ENCODE measurements at places on chromosomes 16 and 17. TPM values are rescaled to one million over a fixed set of nuclear protein-coding genes. Genes with fewer than 3 reads are reported as not detected.

DNA sequence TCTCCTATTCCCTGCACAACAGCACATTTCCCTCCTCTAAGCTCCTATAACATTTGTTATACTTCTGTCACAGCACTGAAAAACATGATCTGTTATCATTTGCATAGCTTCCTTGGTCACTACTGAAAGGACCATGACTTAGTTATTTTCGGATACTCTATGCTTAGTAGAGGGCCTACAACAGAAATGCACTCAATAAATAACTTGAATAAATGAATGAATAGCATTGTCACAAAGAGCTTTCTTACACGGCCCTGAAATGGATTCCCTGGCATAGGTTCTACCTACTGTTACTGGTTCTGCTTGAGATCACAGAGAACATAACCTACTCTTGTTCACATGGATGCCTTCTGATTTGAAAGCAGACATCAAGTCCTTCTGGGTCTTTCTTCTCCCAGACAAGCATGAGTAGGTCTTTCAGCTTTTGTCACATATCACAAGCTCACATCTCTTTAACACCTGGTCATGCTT is 41.6 kb downstream of the MYO1D start:
- no peak for DNase-seq

DNA sequence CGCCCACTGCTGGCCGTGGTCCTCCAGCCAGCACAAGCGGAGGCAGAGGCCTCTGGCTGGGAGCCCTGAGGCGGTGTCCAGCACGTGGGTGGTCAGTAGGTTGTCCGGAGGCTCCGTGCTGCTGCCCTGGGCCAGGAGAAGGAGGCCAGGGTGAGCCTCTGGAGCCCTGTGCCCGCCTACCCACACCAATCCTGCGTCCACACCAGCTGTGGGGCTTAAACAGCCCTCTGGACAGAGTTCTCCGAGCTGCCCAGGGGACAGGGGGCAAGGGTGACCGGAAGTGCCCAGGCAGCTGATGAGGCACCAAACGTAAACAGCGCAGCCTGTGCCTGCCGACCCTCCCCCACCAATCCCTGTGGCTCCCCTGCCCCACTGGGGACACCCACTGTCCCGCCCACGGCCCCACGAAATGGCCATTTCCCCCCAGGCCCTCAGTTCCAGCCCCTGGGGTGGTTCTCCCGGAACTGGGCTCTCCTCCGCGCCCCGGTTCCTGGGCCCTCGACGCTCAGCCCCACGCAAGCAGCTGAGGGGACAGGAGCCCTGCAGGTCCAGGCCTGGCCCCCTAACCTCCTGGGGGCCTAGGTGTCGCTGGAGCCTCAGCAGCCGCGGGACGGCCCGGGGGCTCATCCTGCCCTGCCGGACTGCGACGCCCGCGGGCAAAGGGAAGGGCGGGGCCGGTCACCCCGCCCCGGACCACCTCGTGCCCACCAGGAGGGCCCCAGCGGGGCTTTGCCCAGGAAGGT is 27.9 kb upstream of the DBNDD1 start:
- DNase-seq: peak; percentile 77

GRCh38 chr16:75938818-75939217 is 212.5 kb upstream of the CPHXL start:
- DNase-seq: no peak

DNA sequence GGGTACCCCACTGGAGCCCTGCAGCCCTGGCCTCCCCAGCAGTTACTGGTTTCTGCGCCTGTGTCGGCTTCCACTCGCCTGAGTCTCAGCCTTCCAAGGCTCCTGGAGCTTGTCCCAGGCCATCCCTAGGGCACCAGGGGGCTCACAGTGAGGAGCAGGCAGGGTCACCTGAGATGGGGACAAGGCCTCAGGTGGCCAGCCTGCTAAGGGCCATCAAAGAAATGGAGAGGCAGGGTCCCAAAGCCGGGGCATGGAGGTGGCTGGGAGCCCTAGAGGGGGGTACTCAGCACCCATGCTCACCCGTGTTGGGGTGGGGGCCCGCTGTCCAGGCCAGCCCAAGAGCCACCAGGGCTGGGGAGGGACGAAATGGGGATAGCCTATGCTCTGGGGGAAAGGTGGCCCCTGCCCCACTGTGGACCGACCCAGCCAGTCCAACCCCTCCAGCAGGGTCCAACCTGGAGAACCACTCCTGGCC is 1.3 kb downstream of the FASN start:
- no peak for DNase-seq

- DNase-seq: no peak
Measured at GRCh38 chr16:30782486-30783279, 4.3 kb downstream of the ZNF629 start.

DNA sequence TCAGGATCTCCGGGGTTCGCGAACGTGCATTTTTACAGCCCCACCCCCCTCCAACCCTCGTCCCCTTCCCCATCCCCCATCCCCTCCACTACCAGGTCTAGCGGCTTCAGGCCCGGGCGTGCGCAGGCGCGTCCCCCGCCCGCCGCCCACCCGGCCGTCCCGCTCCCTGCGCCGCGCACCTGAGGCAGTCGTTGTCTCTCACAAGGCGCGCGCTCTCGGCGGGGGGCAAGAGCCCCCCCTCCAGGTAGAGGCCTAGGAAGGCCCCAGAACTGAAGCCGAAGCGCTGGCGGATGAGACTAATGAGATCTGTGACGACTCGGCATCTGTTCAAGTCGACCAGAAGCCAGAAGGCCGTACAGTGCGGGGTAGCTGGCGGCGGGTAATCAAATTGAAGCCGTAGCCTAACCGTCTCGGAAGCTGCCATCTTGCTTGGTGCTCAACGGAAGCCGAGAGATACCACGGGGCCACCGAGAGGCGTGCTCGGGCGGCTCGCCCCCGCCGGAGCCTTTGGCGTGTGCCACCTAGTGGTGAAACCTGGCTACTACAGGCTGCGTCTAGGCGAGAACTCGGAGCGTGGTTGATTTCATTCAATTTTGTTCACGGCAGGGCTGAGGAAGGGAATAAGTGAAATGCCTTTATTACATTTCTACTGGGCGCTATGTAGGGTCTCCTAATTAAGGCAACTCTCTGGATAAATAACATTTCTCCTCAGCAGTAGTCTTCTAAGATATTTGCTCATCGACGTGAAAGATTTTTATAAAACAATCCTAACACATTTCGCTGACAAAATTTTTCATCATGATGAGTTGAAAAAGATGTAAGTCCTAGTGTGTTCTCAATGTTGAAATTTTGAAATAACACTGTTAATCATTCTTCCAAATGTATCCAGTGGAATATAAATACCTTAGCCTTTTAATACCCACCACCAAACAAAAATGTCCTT is at the start of gene COIL:
Gene COIL (minus strand): TSS at position 455 of the 943 bp plus-strand sequence. CDS start 31 bp downstream, at position 424.
- DNase-seq: peak; percentile 92

GRCh38 chr17:1648963-1649843 is 463 bp downstream of the RILP start:
- peak; percentile 93 for DNase-seq

DNA sequence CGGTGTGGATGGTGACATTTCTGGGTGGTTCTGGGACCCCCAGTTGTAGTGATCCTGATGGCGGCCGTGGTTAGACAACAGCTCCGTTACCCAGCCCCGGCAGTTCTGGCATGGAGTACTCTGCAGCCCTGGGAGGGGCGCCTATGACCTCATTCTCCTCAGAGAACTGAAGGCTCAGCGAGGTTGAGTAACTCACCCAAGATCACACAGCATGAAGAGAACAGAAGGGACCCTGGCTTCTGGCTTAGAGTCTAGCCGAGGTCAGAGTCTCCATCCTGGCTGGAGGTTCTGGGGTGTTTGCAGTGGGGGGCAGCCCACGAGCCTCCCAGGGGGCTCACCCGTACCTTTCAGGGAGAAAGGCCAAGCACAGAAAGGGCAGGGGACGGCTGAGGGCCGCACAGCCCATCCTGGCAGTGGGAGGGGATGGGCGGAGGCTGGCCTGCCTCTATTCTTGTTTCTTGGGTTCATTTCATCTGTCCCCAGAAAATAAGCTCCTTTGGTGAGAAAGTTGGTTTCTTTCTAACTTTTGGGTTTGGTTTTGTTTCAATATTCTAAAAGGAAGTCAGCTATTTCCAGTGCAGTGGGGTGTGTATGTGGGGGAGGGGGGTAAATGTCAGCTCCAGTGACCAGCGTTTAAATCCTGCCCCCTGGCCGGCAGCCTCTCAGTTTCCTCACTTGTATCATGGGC is 13.2 kb downstream of the ZFPM1 start:
- DNase-seq: no peak

GRCh38 chr16:12771341-12771798 is 32.3 kb downstream of the CPPED1 start:
- no peak for DNase-seq

GRCh38 chr17:78038748-78039288 is 80.3 kb downstream of the TNRC6C start:
- DNase-seq: no peak

C17orf78 gene
- 0.44 TPM for polyA plus RNA-seq
